ENCODE measurements at places on chromosomes 11 and 22. TPM values are rescaled to one million over a fixed set of nuclear protein-coding genes. Genes with fewer than 3 reads are reported as not detected.

- DNase-seq = no peak
These were observed 3.8 kb downstream of the PIM3 start for GRCh38 chr22:49964136-49965090.

DNA sequence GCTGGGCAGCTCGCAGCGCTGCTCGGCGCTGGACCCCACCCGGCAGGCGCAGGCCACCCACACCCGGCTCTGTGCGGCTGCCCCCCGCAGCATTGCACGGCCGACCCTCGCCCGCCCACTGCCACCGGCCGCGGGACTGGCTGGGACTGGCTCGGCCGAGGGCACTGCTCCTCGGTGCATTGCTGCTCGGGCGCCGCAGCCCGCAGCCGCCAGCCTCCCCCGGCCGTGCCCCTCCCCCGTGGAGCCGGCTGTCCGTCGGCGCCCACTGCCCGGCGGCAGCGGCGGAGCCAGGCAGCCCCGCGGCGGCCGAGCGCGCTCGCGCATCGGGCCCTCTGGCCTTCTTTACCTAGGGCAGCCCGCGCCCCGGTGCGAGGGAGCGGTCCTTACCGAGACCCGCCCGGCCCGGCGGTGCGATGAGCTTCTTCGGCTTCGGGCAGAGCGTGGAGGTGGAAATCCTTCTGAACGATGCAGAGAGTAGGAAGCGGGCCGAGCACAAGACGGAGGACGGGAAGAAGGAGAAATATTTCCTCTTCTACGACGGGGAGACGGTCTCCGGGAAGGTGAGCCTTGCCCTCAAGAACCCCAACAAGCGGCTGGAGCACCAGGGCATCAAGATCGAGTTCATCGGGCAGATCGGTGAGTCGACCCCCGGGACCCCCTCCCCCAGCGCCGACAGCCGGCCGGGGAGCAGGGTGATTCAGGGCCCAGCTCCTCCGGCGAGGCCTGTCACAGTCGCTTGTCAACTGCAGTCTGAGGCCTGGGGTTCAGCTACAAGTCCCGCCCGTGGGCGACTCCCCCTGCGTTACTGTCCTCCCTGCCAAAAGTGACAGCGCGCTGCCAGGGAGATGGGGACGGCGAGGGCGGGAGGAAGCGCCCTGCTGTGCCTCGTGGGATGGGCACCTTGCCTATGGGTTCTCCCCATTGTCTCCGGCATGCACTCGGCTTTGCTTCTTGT is 516 bp downstream of the VPS26B start:
- peak; percentile 31 for DNase-seq

- no peak for DNase-seq
These were observed 4.8 kb upstream of the TRIM6 start for GRCh38 chr11:5591613-5592012.

SLC7A4 gene
- total RNA-seq = 0.13 TPM

BRSK2 gene
- total RNA-seq = 0.27 TPM

- DNase-seq = peak; percentile 30
These were observed 1.8 kb downstream of the AHNAK start for GRCh38 chr11:62544581-62545436.

DNA sequence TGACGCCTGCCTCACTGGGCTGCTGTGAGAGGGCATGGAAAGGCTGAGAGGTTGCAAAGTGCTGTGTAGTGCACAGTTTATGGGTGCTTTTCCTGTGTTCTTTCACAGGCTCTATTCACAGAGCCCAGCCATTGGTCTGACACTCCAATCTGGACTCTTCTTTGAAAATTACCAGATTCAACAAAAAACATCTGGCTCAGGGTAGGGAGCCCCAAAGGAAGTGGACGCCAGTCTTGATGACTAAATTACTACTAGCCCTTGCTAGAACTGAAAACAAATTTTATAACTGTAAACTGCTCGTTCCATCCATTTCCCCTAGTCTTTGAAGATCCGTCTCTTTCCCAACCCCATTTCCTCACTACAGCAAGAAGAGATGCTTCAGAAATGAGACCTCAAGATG is 178.6 kb downstream of the TENM4 start:
- no peak for DNase-seq

NAALADL1 gene
- 21.8 TPM for total RNA-seq

DNA sequence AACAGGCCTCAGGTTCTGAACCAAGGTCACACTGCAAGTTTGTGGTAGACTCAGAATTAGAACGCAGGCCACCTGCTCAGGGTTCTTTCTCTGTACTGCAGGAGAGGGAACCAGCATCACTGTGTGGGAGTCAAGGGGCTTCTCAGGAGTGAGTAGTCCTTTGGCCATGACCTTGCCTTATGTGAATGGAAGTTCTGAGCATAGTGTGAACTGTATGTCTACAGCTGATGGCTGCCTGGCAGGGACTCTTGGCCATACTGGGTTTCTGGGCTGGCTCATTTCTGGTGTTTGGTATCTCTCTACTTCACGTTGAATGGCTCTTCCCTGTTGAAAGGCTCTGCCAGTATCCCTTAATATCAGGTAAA is 40.1 kb upstream of the TUB start:
- no peak for DNase-seq

ANGPTL5 gene
- total RNA-seq = not detected

Data from naive thymus-derived CD4-positive, alpha-beta T cell (primary cell).